ENCODE measurements at places on chromosomes 6 and 20.

DNA sequence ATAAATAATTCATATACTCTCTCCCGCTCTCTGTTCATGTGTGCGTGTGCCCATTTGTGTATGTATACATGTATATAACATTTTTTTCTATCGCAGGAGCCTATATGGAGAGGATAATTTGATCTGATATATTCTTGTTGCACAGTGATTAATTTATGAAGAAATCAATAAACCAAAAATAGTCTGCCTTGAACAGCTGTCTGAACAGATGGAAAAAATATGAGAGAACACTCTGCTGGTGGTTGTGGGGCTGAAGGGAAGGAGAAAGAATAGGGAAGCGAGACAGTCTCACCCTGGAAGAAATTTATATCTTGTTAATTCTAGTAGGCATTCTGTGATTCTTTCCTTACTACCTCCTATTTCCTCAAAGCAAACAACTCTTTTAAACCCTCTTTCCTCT, 96.6 kb upstream of the B3GAT2 start:
- DNase-seq: no peak

DNA sequence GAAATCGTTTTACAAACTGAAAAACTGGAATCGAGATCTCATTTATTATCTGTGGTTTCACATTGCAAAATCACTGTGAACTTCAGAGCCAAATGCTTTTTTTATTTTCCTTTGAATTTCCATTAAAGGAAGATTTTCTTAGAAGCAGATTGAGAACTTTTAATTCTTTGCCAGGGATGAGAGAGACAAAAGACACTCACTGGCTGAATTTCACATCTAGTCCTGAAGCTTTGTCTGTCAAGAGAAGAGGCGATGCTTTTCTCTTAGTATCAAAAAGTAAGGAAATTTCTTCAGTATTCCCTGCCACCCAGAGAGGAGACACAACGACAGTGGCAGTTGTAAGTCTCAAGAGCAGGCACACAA, 141.8 kb downstream of the TMEM200A start:
- no peak for DNase-seq

GRCh38 chr6:89281779-89282246, 33.3 kb downstream of the GABRR2 start:
- no peak for DNase-seq

DNA sequence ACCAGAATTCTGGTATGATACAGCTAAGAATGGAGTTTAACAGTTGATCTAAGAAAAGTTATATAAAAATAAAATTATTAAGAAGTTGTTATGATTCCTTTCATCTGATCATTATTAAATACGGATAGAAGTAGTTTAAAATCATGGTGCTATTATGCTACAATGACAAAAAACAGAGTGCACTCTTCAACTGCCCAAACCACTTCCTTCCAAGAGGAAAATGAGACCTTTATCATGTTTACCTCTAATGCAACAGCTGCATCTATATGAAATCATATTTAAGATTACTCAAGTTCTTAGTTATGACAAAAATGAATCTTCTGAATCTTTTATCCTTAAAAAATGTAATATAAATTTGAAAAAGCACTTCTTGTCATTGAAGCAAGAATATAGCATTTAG, 31.2 kb downstream of the HACE1 start:
- no peak for DNase-seq

DNA sequence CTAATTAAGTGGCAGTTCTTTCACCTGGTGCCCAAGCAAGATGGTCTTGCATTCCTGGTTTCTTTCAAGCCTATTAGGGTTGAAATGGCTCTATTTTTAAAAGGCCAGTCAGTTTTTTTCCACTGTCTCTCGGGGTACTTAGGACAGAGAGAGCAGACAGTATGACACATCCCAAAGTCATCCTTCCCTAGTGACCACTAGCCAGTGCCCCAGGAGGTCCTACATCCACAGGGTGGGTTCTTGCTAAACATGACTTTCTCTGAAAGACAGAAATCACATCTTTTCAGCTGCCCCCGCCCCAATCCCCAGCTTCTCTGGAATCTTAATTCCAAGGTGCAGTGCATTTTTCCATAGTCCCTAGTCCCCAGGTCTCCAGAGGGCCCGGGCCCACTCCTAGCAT, 192.4 kb downstream of the SLC24A3 start:
- no peak for DNase-seq

- no peak for DNase-seq
Observed at GRCh38 chr20:44970243-44970757, 4.0 kb downstream of the STK4 start.

DNA sequence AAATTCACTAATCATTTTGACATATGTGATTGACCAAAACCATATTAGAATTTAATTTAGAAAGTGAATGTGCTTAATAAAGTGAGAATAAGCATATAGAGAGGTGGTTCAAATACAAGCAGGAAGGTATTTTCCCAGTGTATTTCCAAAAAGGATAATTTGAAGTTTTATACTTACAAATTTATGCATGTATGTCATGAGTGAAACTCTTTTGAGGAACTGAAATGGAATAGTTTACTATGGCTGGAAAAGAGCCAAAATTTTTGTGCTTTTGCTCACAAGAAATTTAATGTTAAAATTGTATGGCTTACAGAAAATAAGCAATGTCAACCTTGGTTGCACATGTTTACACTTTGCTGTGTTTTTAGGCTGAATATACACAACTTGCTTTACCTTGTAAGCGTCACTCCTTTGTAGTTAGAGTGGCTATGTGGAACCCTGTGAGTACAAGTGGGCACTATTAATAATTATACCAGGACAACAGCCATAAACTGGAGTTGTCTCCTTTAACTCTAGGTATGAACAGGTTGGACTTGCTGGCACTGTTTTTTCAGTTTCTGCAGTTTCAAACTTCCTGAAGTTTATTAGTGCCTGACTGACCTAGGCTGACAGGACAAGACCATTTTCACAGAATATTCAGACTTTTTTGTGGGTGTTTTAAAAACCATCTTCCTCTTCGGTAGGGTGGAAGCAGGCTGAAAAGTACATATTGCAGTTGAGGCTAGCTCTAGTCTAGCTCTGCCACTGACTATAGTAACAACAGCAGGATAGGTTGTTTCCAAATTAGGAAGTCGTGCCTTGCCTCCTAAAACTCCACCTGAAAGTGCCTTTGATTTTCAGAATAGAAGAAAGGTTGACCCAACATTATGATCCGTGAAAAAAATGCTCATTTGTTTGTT, 6.0 kb downstream of the AFDN start:
- no peak for DNase-seq

- DNase-seq: no peak
Observed at GRCh38 chr6:71465096-71465495, 176.5 kb downstream of the OGFRL1 start.

DNA sequence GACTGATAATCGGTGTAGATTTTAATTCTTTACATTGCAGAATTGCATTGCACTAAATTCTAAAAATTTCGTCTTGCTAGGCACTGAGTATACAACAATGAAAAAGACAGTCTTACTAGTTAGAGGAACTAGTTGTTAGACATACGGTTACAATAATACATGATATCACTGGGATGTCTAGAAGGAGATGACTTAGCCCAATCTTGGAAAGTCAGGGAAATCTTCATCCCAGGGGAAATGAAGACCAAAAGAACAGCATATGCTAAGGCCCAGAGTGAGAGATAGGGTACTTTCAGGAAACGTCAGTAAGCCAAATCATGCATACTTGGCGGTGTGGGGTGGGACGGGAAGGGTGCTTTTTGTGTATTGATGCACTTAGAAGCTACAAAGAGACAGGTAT, 901 bp downstream of the CEP57L1 start:
- no peak for DNase-seq

DNA sequence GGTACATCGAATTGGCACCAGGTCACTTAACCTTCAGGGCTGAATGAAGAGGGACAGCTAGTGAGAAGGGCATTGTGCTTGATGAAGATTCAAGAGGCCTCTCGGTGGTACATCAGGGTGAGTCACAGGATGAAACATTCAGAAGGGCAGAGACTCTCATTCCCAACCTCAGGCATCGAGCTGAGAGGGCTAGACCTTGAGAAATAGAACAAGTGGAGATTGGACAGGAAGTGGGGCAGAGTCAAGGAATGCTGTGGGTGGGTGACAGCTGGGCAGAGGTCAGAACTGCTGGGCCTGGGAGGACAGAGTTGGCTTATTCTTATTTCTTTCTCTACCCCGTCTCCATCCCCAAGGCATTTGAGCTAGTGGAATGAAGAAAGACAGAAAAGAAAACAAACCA, 126.0 kb downstream of the SCML4 start:
- DNase-seq: no peak

Data from stimulated activated CD8-positive, alpha-beta memory T cell treated with anti-CD3 and anti-CD28 coated beads, Interleukin-15, amount 100 ng/mL, for 4 hours (primary cell).